Iris pigment epithelial cell (primary cell): ENCODE measurements at places on chromosomes 12 and 14.

- DNase-seq: peak; percentile 42
Observed at GRCh38 chr12:49413796-49414195, 46.5 kb downstream of the SPATS2 start.

DNA sequence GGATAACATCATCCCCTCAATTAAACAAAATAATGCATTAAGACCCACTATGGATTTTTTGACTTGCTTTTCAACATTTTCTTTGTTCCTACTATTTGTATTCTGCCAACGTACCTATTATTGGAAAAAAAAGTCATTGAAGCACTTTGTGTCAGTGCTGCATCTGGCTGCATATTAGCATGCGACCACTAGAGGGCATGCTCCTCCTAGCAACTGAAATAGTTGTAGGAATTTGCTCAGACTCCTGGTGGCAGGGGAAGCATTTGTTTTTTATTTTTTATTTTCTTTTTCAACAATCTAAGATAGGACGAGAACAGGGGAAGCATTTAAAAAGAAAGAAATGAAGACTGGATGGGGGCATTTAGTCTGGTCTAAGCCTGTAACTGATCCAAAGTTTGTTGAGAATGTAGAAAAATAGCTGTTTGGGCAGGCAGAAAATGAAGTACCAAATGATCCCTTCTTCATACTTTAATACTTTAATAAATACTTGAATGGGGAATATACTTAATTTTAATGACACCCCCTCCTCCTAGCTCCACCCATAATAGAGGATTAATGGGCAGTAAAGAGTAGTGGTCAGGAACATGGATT lies 14.5 kb upstream of the CLEC4A start:
- peak; percentile 75 for DNase-seq

DNA sequence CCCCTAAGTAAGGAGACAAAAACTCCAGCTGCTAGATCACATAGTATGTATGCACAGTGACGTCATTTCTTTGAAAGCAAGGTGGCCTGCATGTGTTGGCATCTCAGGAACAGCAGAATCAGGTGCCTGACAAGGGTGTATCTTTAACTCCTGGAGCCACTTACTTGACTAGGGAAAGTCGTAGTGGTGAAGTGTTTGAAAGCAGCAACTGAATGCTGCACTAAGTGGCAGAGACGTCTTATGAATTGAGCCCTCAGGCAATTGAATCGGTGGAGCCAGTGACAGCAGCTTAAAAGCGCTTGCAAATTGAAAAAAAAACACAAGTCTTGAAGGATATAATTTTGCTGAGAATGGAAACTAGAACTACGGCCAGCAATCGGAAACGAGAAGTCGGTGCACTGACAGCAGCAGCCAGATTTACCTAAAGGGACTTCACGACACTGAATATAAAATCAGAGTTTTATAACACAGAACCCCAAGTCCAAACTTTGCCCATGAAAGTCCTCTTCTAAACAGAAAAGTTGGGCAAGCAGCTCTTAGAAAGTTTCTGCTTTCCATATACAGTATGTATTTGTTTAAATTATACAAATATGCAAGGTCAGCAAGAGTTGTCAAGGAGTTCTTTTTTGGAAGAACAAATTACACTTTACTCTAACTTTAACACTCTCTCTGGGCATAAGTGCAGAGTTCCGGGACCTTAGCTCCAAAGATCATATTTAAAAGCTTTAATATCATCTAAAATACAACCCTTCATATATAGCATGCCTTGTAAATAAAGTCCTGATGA lies 1.1 kb downstream of the IGF1 start:
- DNase-seq: no peak

DNA sequence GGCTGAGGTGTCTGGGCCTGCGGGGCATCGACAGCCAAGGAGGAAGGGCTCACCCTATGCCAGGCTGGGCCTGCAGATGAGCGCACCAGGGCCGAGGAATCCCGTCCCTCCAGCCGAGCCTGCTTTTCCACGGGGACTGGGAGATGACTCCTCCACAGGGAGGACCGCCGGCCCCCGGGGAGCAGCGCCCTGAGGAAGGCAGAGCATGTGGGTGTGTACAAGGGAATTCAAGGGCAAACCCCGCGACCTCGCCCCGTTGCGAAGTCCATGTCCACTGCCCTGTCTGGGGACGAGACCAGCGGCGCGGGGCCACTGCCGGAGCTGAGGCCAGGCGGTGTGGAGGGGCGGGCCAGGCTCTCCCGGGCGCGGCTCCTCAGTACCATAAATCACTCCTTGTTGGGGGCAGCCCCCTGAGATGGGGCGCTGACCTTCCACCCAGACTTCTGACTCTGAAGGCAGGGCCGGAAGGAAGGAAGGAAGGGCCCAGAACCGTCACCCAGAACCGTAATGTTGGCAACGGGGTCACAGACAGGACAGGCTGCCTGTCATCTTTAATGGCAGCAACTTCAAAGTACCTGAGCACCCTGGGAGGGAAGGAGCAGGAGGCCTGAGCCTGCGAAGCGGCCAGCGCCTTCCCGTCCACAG lies 52.5 kb downstream of the RNF34 start:
- DNase-seq: no peak

- no peak for DNase-seq
Observed at GRCh38 chr14:92565040-92565717, 51.6 kb downstream of the RIN3 start.

- DNase-seq: peak; percentile 74
Observed at GRCh38 chr12:85866986-85867776, 6.9 kb upstream of the NTS start.

- no peak for DNase-seq
Observed at GRCh38 chr12:91630596-91631293, 448.1 kb upstream of the DCN start.

DNA sequence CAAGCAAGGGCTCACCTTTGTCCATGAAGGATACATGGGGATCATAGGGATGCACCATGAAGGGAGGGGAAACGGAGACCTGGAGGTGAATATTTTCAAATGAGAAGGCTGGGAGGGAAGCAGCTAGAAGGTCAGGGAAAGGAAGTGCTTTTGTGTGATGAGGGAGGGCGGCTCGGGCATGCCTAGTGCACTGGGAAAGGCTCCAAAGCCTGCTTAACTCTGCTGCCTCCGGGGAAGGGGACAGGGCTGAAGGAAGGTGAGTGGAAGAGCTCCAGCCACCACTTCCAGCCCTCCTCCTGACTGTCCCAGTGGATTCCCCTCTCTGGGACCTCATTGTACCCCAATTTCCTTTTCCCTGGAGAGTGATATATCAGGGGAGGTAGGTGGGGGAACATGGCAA lies 149.4 kb upstream of the PRMT8 start:
- DNase-seq: no peak

DNA sequence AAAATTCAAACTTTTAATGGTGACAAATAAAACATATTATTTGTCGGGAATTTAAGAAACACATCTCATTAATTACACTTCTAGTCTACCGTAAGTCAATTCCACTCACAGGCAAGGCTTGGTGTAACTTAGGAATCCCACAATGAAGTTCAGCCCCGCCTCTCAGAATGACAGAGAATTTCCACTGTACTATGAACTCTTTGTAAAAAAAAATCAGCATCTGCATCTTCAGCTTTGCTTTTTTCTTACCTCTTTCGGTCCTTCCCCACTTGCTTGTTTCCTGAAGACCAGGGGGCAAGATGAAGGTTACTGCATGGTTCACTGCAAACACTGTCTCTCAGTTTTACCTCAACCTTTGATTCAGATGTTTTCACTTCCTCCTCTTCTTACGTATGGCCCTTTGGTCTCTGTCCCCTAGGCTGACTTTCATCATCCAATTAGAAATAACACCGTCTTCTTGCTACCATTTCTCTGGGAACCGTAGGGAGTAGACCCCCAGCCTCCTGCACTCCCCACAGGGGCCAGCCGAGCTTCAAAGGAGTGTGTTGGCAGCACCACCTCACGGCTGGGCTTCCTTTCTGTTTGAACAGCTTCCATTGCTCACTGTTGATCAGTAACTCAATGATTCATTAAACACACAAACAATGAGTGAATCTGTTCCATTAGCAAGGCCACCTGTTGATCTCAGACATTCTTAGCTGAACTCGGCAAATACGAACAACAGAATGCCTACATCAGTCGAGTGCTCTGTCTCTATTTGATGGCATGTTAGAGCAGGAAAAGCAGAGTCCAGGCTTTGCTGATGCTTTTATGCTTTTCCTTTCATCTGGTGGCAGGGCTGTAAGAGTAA lies 343.0 kb downstream of the BMP4 start:
- peak; percentile 56 for DNase-seq

- DNase-seq: no peak
Observed at GRCh38 chr12:27673101-27673718, 23.0 kb upstream of the REP15 start.

GRCh38 chr12:112170376-112170775 lies 45.0 kb downstream of the TRAFD1 start:
- peak; percentile 9 for DNase-seq

GRCh38 chr12:98373025-98373554 lies 142.3 kb upstream of the TMPO start:
- DNase-seq: peak; percentile 45

DNA sequence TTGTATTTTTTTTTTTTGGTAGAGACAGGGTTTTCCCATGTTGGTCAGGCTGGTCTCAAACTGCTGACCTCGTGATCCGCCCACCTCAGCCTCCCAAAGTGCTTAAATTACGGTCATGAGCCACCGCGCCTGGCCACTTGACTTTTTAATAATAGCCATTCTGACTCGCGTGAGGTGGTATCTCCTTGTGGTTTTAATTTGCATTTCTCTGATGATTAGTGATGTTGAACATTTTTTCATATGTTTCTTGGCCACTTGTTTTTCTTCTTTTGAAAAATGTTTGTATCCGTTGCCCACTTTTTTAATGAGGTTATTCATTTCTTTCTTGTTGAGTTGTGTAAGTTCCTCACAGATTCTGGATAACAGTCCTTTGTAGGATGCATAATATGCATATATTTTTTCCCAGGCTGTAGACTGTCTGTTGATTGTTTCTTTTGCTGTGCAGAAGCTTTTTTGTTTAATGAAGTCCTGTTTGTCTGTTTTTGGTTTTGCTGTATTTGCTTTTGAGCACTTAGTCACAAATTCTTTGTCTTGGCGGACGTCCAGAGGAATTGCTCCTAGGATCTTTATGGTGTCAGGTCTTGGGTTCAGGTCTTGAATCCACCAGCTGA lies 10.3 kb upstream of the PGAM5 start:
- DNase-seq: peak; percentile 57

- no peak for DNase-seq
Observed at GRCh38 chr14:59704054-59704645, 127.5 kb upstream of the CCDC175 start.

GRCh38 chr14:96195441-96196081 lies 9.1 kb upstream of the BDKRB2 start:
- DNase-seq: no peak

GRCh38 chr14:34931206-34931605 lies 51.6 kb upstream of the SRP54 start:
- peak; percentile 11 for DNase-seq

DNA sequence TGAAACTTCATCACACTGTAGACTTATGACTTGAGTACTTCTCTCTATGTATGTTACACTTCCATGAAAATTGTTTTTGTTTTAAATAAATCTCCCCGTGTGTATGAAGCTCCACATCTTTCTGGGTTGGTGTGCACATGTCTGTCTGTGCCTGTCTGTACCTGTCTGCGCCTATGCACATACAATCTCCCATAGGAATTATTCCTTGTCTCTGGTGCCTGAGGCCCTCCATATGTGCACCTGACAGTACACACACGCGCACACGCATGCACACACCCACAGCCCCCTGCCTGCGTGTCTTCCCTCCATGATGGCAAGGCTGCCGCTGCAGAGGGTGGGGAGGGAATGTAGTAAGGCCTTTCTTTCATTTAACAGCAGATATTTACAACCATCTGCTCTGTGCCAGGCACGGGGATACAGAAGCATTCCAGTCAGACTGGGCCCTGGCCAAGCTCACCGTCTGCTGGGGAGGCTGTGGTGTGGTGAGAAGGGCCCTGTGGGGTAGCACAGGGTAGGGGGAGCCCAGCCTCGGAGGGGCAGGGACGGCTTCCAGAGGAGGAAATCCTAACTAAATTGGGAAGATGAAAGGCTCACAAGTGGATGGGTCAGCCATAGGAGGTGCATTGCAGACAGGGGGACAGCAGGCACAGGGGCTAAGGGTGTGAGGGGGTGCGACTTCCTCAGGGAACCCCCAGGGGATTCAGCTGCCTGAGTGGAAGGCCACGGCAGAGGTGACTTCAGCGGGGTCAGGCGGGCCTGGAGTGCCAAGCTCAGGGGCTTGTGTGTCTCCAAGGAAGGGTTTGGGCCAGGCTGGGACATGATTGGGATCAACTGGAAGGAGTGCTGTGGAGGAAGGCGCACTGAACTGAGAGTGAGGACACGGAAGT lies 26.1 kb downstream of the KRT8 start:
- no peak for DNase-seq

DNA sequence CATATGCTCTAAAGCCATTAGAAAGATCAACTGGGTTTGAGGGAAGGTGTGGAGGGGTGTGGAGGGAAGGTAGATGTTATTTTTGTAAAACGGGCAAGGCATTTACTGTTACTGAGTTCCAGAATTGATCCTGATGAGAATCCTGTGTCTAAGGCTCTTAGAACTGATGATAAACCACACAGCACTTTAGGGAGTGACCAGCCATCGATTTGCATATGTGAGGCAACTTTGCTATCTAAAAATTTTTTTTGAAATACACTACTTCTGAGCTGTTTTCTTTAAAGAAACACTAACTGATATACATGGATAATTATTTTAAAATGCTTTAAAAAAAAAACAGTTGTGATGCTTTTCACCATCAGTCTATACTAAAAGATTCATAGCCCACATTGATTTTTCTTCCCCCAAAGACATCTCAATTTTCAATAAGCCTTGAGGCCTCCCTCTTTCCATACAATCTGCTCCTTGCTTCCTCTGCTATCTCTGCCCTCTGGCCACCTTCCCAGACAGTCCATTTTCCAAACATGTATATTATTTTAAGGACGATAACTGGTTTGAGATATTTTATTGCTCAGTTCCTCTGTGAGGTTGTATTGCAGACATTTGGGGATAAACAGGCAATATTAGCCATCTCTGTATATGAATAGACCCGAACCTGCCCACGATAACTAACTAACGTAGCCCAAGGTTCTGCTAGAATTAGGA lies 265.9 kb downstream of the EFCAB11 start:
- DNase-seq: no peak

DNA sequence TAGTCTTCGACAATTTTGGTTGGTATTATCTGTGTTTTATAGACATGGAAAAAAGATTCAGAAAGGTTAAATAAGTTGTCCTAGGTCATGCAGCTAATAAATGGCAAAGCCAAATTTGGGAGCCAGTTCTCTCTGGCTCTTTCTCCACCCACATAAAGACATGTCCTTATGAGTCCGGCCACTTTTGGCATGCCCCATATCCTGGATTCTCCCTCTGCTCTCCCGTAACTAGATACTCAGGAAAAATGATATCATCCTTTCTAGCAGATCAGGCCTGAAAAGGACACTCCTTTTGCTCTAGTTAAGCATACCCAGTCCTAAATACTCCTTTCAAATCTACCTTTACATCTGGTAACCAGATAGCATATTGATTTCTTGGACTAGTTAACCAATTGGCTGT lies 64.4 kb downstream of the TTLL5 start:
- peak; percentile 18 for DNase-seq

GRCh38 chr14:92677087-92677668 lies 71.2 kb downstream of the LGMN start:
- no peak for DNase-seq
